ENCODE measurements at places on chromosomes 1 and 21. TPM values are rescaled to one million over a fixed set of nuclear protein-coding genes. Genes with fewer than 3 reads are reported as not detected.

DNA sequence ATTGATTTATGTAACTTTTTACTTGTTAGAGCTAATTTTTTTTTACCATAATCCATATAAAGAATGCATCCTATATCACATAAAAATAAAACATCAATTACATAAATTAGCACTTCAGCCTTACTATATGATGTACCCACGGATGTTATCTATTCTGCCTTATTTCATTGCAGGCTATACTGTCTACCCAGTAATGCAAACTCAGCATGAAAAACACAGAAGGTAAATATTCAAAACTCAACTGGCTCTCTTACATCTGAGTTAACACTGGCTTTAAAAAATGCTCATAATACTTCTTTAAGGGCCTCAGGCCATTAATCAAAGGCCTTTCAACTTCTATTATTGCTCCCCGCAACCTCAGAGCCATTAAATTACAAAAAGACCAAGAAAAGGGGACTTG is 65.8 kb downstream of the AHCTF1 start:
- DNase-seq, result no peak
- no peaks in the 10 kb centered on the region for H3K27me3 ChIP-seq
- H3K36me3 ChIP-seq, result peaks cover 47% of the 10 kb centered on the region
- H3K4me1 ChIP-seq, result no peaks in the 10 kb centered on the region

- no peaks in the 10 kb centered on the region for H3K27me3 ChIP-seq
- peaks cover 16% of the 10 kb centered on the region for H3K4me1 ChIP-seq
- no peak overlapping the region for H3K4me3 ChIP-seq
- no peaks in the 10 kb centered on the region for H3K36me3 ChIP-seq
- DNase-seq, result no peak
- no peak overlapping the region for H3K27ac ChIP-seq
These were observed 3.7 kb downstream of the ST3GAL3 start for GRCh38 chr1:43711049-43711448.

DNA sequence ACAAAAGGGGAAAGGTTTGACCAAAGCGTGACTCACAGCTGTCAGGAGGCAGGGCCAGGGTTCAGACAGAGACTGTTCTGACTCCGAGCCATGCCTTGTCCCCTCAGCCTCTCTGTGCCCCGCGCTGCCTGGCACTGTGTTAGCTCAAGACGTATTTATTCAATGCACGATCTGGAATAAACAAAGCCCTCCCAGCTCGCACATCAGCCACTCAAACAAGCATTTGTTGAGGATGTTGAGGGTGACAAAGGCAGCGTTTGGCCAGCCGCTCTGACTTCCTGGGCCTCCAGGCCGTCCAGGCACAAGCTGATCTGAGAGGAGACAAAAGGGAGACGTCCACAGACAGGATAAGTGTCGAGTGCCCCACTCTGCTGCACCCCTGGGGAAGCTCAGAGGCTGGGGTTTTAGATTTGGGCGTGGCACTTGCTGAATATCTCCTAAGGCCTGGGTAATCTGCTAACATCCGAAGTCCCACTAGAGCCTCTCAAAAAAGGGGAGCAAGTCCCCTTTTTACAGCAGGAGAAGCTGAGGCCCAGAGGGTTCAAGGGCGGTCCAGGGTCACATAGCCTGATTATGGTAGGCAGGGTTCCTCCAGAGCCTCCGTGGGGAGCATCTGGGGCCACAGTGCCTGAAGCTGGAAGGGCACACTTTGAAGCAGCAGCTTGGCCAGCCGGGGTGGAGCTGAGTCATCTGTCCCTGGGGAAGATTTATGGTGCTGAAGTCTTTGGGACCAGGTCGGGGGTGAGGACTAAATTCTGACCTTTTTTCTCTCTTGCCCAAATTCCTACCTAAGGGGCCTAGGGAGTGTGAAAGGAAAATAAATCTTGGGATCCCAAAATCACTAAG is 95.9 kb downstream of the SPSB1 start:
- no peaks in the 10 kb centered on the region for H3K4me1 ChIP-seq
- H3K36me3 ChIP-seq, result no peaks in the 10 kb centered on the region
- H3K27me3 ChIP-seq, result no peaks in the 10 kb centered on the region
- H3K4me3 ChIP-seq, result no peak overlapping the region

GRCh38 chr1:119978018-119978505 is 81.7 kb upstream of the ADAM30 start:
- H3K4me1 ChIP-seq, result peaks cover 6% of the 10 kb centered on the region
- no peak for DNase-seq
- H3K27ac ChIP-seq, result no peak overlapping the region
- no peak overlapping the region for H3K4me3 ChIP-seq

GRCh38 chr1:95048317-95048716 is 24.4 kb downstream of the ALG14 start:
- DNase-seq, result no peak
- no peak overlapping the region for H3K27ac ChIP-seq
- no peak overlapping the region for H3K4me3 ChIP-seq
- H3K4me1 ChIP-seq, result peaks cover 16% of the 10 kb centered on the region

DNA sequence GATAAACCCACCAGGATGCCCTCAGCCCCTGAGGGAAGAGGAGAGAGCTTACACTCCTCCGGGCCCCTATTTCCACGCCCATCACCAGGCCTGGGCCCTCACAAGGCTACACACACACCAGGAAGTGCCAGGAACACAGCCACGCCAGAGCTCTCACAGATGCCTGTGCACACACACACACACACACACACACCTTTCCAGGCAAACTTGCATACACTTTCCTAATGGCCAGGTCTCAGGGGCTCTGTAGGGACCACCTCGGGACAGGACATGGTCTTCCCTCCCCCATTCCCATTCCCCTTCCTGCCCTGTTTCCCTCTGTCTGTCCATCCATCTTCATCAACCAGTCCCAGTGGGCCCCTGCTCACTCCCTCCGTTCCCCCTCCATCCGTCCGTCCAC is 9.7 kb upstream of the EPHA2 start:
- no peak overlapping the region for H3K27ac ChIP-seq
- H3K36me3 ChIP-seq, result no peaks in the 10 kb centered on the region
- H3K27me3 ChIP-seq, result no peaks in the 10 kb centered on the region
- no peak overlapping the region for H3K4me3 ChIP-seq
- DNase-seq, result no peak
- no peaks in the 10 kb centered on the region for H3K4me1 ChIP-seq

The FAM131C gene
- total RNA-seq, result not detected

DNA sequence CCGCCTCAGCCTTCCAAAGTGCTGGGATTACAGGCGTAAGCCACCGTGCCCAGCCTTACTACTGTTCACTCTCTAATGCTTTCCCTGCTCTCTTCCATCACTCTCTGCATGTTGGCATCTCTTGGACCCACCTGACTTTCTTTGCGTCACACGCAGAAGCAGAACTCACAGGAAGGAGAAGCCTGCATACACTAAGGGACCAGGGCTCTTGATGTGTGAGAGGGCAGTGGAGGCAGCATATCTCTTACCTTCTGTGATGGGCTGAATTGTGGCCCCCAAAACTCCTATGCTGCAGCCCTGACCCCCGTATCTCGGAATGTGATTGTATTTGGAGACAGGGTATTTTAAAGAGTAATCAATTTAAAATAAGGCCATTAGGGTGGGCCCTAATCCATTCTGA is 26.7 kb upstream of the SLAMF9 start:
- no peak overlapping the region for H3K4me3 ChIP-seq
- no peaks in the 10 kb centered on the region for H3K27me3 ChIP-seq
- no peak overlapping the region for H3K27ac ChIP-seq
- H3K4me1 ChIP-seq, result no peaks in the 10 kb centered on the region
- no peak for DNase-seq

DNA sequence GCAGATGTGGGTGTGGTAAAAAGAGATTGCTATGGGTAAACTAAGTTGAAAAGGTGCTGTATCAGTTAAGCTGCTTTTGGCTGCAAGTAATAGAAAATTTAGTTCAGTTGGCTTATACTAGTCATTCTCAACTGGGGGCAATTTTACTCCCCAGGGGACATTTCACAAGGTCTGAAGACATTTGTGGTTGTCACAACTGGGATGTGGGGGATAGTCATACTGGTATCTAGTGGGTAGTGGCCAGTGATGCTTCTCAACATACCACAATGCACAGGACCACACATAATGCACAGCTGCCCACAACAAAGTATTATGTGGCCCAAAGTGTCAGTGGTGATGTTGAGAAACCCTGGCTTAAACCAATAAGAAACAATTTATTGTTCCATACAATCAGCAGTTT is 31.4 kb downstream of the SERTAD4 start:
- no peak overlapping the region for H3K4me3 ChIP-seq
- H3K4me1 ChIP-seq, result no peaks in the 10 kb centered on the region
- no peak for DNase-seq
- no peaks in the 10 kb centered on the region for H3K27me3 ChIP-seq
- no peak overlapping the region for H3K27ac ChIP-seq

The TSNAX gene
- 24.8 TPM for total RNA-seq

GRCh38 chr1:243598433-243598832 is 251.6 kb downstream of the AKT3 start:
- H3K4me1 ChIP-seq, result no peaks in the 10 kb centered on the region
- no peaks in the 10 kb centered on the region for H3K36me3 ChIP-seq
- no peaks in the 10 kb centered on the region for H3K27me3 ChIP-seq

- no peak for DNase-seq
- H3K27me3 ChIP-seq, result no peaks in the 10 kb centered on the region
- no peaks in the 10 kb centered on the region for H3K36me3 ChIP-seq
These were observed 73.1 kb downstream of the FMN2 start for GRCh38 chr1:240164742-240165141.

GRCh38 chr1:150109586-150109985 is 40.1 kb upstream of the PLEKHO1 start:
- DNase-seq, result no peak
- no peaks in the 10 kb centered on the region for H3K4me1 ChIP-seq
- H3K4me3 ChIP-seq, result no peak overlapping the region
- H3K27me3 ChIP-seq, result no peaks in the 10 kb centered on the region
- peak overlapping the region; percentile 50 for H3K27ac ChIP-seq

The PRDM16 gene
- 0.67 TPM for total RNA-seq

DNA sequence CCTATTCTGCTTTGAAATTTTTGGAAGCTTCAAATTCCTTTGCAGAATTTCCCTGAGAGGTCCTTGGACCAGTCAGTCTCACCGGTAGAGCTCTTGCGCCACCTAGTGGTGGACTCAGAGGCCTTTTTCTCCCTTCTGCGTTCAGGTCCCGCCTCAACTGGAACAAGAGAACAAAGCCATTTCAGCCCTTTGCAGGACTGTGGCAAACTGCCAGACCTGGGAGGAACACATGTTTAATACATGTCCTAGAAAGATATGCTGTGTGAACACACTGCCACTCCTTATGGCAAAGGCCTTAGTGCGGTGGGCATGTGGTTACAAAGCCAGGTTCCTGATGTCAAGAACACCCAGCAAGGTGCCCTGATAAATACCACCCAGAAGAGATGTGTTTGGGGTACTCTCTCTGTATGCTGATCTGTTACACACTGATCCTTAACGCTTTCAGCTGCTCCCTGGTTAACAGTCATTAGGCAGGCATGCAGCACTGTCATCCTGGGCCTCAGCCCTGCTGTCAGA is 82.2 kb upstream of the SSX2IP start:
- H3K4me1 ChIP-seq, result no peaks in the 10 kb centered on the region
- H3K27me3 ChIP-seq, result no peaks in the 10 kb centered on the region
- peak; percentile 77 for DNase-seq
- no peak overlapping the region for H3K27ac ChIP-seq

The OVAAL gene
- total RNA-seq, result not detected

- no peak for DNase-seq
- H3K27ac ChIP-seq, result no peak overlapping the region
- no peaks in the 10 kb centered on the region for H3K36me3 ChIP-seq
- no peaks in the 10 kb centered on the region for H3K27me3 ChIP-seq
- no peaks in the 10 kb centered on the region for H3K4me1 ChIP-seq
These were observed 17.0 kb upstream of the REG4 start for GRCh38 chr1:119828266-119828665.

The OR2T33 gene
- 0.37 TPM for total RNA-seq

DNA sequence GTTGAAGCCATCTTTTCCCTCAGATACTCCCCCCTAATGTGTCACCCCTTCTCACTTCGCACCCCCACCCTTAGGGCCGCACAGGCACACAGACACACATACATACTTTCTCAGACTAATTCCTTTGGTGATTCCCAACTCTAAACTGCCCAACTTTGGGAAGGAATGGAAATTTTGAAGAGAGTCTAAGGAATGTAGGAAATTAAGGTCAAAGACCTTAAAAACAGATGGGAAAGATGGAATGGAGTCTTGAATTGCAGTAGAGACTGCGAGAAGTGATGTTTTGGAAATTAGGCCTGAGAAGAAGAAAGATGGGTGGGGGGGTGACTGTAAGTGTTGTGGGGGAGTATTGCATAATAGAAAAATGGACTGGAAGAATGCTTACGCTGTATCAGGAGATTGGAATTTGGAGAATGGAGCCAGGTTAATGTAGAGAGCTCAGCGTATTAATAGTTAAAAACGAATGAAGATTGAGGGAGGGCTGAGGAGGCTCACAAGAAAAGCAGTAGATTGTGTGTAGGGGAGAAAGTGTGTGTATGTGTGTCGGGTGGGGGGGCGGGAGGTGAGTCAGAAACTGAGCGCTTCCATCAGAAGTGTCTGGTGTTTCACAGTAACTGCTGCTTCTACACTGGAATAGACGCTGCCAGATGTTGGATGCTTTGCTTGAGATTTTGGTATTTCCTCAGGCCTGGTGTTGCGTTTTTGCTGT is 1.7 kb downstream of the PIP5K1A start:
- H3K36me3 ChIP-seq, result no peaks in the 10 kb centered on the region
- peak overlapping the region; percentile 54 for H3K4me3 ChIP-seq
- H3K27me3 ChIP-seq, result no peaks in the 10 kb centered on the region
- peak overlapping the region; percentile 90 for H3K27ac ChIP-seq
- peaks cover 4% of the 10 kb centered on the region for H3K4me1 ChIP-seq

GRCh38 chr1:230758709-230759368 is 11.7 kb downstream of the CAPN9 start:
- H3K27ac ChIP-seq, result no peak overlapping the region
- H3K4me3 ChIP-seq, result no peak overlapping the region
- no peaks in the 10 kb centered on the region for H3K27me3 ChIP-seq
- no peaks in the 10 kb centered on the region for H3K4me1 ChIP-seq
- no peak for DNase-seq

The SLC30A10 gene
- 90.9 TPM for total RNA-seq

The BRINP2 gene
- total RNA-seq, result 0.05 TPM

The PADI3 gene
- not detected for total RNA-seq

DNA sequence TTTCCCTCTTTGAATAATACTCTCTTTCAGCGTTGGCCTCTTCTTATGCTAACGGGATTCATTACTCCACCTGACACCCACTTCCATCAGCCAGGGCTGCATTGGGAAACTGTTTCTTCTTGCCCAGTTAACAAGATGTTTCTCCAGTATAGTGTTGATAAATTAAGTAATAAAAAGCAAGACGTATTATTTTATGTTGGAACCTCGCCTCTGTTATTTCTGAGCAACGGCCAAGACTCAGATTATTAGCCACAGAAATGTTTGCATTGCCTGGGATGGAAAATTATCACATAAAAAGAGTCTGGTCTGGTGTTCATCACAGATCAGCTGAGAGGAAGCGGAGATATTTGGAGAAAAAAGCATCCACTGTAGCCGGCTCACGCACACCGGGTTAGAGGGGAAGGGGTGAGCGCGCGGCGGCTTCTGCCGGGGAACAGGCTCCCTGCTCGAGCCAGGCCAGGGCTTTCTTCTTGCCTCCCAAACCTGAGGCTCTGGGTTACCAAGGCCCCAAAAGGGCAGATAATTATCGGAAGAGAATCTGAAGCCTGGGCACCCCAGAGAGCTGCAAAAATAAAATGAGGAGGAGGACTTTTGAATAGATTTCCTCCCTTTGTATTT is 189.5 kb downstream of the PRDM16 start:
- no peaks in the 10 kb centered on the region for H3K4me1 ChIP-seq
- H3K36me3 ChIP-seq, result no peaks in the 10 kb centered on the region
- H3K27ac ChIP-seq, result no peak overlapping the region
- H3K4me3 ChIP-seq, result no peak overlapping the region
- no peak for DNase-seq

- no peaks in the 10 kb centered on the region for H3K36me3 ChIP-seq
- DNase-seq, result no peak
- no peaks in the 10 kb centered on the region for H3K4me1 ChIP-seq
- H3K27ac ChIP-seq, result no peak overlapping the region
- no peak overlapping the region for H3K4me3 ChIP-seq
These were observed 27.6 kb upstream of the ARHGAP29 start for GRCh38 chr1:94265011-94265422.
